Heart right ventricle (tissue), 16 donors: ENCODE measurements at places on chromosomes 11 and 22.

DNA sequence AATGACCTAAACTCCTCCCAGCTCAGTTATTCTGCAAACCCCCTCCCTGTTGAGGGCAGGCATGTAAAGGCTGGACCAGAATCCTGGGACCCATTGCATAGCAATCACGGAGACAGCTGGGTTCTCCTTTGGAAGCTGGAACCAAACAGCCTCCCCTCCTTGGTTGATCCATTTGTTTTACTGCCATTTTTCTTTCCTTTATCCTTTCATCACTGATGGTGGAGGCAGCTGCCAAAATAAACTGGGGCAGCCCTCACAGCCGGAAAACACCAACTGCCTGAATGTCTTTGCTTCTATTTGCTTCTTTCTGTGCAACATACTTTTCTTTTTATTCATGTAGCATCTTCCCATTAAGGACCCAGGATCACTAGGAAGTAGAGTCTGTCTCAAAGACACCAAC is 150.0 kb upstream of the SYT13 start:
- no peak for DNase-seq

- no peak for DNase-seq
Measured at GRCh38 chr11:71566081-71566620, 788 bp downstream of the KRTAP5-10 start.

DNA sequence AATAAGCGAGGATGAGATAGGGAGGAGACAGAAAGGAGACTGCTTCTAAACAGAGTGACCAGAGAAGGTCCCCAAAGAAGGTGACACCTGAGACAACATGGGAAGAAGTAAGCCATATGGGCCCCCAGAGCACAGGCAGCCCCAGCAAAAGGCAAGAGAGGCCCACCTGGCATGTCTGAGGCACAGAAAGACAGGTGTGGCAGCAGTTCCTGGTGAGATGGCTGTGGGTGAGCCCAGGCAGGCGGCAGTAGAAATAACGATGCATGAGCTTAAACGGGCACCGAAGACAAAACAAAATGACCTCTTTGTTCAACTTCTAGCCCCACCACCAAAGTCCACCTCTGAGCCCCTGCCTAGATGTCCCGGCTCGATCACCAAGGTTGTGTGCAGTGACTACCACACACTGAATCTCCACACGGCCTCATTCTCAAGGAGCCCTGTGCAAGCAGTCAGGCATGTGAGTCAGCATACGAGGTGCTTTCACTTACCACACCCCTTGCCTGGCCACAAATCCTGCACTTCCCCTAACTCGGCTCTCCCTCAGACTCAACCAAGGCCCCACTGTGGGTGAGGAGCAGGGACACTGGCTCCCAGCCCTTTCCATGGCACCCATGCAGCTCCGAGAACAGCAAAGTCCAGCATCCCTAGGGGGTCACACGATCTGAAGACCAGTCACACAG is 77.6 kb downstream of the PACSIN2 start:
- no peak for DNase-seq

DNA sequence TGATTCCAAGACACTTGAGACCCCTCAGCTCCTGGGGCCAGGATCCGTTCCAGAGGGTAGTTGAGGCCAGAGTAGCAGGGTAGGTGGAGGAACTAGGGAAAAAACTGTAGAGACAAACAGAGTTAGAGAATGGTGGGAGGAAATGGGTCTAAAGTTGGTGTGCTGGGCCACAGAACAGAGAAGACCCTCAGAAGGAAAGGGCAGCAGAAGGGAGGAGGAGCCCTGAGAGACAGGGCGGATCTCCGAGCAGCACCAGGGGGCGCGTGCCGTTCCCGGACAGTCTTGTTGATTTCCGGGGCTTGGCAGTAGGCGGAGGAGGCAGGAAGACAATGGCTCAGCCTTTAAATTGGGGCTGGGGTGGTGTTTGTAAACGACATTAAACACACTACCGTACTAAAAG is 2.4 kb upstream of the CECR2 start:
- peak; percentile 53 for DNase-seq

GRCh38 chr22:29055192-29055830 is 6.3 kb downstream of the C22orf31 start:
- DNase-seq = no peak

DNA sequence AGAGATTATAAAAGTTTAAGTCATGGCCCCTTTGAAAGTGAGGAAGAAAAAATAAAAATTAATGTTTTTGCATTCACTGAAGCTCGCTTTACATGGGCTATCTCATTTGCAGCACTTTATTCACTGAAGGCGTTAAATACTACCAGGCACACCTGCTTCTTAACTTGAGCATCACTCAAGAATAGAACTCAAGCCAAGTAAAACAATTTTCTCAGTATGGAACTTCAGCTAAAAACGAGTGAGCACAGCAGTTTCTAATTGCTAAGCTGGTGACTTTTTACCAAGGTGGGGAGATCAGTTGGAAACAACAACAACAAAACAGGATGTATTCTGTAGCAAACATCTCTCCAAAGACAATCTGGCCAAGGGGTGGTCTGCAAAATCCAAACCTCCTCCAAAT is 405.6 kb downstream of the RAB38 start:
- no peak for DNase-seq

DNA sequence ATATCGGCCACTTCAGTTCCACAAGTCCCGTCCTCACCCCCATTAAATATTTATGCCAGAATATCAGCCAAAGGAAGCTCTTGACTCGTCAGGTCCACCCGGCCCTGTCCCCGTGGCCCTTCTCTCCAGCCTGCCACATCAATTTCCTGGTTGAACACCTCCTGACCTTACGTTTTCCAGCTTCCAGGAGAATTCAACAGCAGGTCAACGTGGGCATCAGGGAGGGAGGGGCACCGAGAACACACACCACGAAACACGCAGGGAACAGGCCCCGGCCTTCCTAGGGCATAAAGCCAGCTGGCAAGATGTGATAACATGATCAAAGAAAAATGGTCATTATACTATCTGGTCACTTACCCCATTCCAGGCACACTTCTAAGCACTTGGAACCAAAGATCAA is 15.3 kb downstream of the SULT4A1 start:
- no peak for DNase-seq

DNA sequence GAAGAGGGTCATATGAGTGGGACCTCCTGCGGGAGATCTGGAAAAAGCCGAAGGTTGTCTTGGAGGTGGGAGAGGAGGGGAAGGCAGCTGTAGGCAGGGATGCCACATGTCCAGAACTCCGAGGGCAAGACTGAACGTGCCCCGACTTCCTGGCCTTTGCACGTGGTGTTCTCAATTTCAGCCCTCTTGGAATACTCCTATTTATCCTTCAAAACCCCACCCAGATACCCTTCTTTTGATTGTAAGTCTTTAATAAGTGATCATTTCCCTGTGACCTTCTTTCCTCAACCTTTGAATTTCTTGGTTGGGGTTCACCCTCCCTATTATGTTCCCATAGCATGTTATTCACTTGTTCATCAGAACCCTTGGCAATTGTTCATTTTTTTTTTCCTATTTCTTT is 95.3 kb upstream of the CRYBB3 start:
- DNase-seq = no peak

DNA sequence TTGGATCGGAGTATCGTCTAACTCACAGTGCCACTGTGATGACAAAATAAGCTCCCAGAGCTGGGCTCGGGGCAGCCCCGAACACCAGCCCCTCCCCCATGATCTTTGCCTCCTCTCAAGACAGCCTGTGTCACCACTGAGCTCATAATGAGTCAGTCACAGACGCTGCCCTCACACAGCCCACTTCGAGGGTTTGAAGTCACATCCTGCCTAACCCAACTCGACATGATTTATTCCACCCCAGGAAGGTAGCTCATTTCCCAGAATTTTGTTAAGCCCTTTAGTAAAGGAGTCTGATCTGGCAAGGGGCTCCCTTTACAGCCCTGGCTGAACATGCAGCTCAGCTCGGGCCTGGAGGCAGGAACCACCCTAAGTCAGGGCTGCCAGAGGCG is 22.8 kb downstream of the MYH9 start:
- peak; percentile 80 for DNase-seq

- peak; percentile 69 for DNase-seq
Measured at GRCh38 chr11:119368121-119369034, 13.1 kb downstream of the USP2 start.

- DNase-seq = no peak
Measured at GRCh38 chr22:39731881-39732555, 161.5 kb downstream of the CACNA1I start.

DNA sequence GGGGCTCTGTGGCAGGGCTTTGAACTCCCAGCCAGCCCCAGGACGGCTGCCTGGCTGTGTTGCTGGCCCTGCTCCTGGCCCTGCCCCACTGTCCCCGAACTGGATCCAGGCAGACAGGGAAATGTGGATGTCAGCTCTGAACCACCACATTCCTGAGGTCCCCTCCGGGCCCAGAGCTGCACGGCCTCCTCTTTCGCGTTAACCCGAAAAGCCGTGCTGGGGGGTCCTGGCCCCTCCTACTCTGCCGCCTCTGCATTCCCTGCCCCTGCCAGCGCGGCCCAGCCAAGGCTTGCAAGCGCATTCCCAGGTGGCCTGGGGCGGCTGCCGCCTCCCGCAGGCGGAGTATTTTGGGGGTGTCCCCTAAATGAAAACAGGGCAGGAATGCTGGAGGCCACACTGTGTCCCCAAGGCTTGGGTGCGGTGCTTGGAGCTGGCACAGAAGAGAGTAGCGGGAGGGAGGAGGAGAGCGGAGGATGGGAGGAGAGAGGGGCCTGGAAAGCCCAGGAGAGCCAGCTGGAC is 5.4 kb downstream of the LINC01488 start:
- no peak for DNase-seq

DNA sequence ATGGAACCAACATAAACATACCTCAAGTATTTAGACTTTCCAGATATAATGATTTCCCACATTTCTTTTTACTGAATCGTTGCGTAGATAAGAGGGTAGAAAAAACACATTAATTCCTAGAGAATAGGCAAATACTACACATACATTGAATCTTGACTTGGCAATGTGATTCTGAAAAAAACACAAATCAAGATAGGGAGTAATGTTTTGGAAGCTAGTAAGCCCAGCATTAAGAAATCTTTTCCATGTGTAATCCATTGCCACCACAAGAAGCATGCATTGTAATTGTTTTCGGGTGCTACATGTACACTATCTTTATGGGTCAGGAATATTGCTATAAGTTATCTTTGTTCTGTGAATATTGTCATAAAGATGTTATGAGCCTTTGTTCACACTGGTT is 269.8 kb upstream of the PDGFD start:
- no peak for DNase-seq

DNA sequence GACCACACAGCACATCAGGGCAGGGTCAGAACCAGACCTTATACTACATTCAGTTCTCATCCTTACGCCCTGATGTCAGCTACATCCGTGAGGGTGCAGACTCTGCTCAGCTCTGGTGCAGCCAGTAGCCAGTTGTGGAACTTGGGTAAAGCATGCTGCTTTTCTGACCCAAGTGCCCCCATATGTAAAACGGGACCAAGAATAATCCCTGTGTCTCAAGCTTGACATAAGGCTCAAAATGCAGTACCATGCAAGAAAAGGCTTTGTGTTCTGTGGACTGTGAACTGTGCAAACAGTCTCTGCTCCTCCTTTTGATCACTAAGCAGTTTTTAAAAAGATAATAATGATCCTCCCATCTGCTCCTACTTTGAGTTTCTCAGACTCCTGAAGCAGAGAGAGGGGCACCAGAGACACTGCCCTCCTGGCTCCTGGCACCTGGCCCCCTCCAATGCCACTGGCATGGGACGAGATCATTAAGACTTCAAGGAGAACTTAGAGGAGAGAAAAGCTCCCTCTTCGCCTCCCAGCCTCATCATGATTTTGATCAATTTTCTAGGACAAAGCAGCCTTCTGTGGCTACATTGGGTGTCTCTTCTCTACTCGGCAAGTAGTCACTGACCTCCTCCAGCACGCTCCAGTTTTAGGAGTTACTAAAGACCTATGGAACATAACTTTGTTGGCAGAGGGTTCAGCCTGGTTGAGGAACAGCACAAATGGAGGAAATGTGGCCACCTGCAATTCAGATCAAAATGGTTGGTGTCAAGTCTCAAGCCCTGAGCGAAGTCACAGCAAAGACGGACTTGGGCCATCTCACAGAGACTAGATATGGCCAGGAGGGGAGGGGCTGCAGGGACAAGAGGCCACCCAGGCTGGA is 23.9 kb downstream of the IL10RA start:
- no peak for DNase-seq

- no peak for DNase-seq
Measured at GRCh38 chr11:95072948-95073347, 6.2 kb downstream of the SRSF8 start.

DNA sequence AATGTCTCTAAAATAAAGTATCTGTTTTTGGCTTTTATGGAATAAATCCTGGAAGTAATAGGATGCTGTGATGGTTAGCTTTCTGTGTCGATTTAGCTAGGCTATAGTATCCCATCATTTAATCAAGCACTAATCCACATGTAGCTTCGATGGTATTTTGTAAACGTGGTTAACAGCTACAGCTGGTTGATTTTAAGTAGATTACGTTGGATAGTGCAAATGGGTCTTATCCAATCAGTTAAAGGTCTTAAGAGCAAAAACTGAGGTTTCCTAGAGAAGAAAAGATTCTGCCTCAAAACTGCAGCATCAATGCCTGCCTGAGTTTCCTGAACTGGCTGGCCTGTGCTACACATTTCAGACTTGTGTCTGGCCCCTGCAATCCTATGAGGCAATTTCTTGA is 314.2 kb upstream of the SORL1-AS1 start:
- DNase-seq = no peak

GRCh38 chr11:121321614-121322243 is 29.2 kb downstream of the SC5D start:
- DNase-seq = no peak

- no peak for DNase-seq
Measured at GRCh38 chr11:69949327-69949726, 128.8 kb upstream of the ANO1 start.

DNA sequence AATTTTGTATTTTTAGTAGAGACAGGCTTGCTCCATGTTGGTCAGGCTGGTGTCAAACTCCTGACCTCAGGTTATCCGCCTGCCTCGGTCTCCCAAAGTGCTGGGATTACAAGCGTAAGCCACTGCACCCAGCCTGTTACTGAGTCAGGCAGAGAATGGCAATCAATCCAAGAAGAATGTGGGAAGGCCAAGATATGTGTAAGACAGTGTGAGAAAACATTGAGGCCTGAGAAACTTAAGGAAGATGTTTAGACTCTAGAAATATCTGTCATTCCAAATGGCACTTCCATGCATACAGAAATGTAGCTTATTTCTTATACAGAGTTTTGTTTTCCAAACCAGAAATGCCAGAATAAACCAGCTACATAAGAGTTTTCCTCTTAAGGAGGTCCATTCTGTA is 248.5 kb downstream of the ETS1 start:
- DNase-seq = no peak

- no peak for DNase-seq
Measured at GRCh38 chr11:79430280-79430679, 10.6 kb downstream of the TENM4 start.

GRCh38 chr22:23696326-23696851 is 5.6 kb downstream of the RGL4 start:
- DNase-seq = no peak

GRCh38 chr22:17974703-17975372 is 49.5 kb downstream of the MICAL3 start:
- no peak for DNase-seq

GRCh38 chr11:61297341-61297740 is 2.2 kb upstream of the VWCE start:
- no peak for DNase-seq
